ENCODE measurements at places on chromosomes 7 and 10.

- no peak for DNase-seq
Observed at GRCh38 chr7:27600247-27600646, 62.4 kb downstream of the HIBADH start.

GRCh38 chr7:29163854-29164253 is 17.5 kb upstream of the CPVL start:
- DNase-seq, result no peak

GRCh38 chr7:133513608-133514007 is 260.7 kb downstream of the EXOC4 start:
- DNase-seq, result no peak

DNA sequence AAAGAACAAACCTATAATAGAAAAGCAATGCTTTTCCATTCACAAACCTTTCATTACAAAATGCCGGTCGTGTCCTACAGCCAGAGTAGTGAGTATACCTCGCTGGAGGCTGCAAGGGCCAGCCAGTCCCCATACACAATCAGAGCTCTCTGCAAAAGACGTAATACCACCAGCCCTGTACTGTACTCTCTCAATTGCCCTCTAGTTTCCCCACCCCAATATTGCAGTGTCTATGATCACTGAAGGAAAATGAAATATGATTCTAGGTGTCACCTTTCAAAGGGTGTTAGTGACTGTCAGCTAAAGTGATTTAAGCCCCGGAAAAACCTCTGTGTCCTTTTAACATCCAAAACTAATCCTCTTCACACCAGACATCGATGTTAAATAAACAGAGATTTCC is 24.8 kb downstream of the PLXNA4 start:
- DNase-seq, result no peak
